ENCODE measurements at places on chromosomes 7 and 10.
A peak's percentile ranks its signal among the peaks of the same experiment; 100 is the strongest.

DNA sequence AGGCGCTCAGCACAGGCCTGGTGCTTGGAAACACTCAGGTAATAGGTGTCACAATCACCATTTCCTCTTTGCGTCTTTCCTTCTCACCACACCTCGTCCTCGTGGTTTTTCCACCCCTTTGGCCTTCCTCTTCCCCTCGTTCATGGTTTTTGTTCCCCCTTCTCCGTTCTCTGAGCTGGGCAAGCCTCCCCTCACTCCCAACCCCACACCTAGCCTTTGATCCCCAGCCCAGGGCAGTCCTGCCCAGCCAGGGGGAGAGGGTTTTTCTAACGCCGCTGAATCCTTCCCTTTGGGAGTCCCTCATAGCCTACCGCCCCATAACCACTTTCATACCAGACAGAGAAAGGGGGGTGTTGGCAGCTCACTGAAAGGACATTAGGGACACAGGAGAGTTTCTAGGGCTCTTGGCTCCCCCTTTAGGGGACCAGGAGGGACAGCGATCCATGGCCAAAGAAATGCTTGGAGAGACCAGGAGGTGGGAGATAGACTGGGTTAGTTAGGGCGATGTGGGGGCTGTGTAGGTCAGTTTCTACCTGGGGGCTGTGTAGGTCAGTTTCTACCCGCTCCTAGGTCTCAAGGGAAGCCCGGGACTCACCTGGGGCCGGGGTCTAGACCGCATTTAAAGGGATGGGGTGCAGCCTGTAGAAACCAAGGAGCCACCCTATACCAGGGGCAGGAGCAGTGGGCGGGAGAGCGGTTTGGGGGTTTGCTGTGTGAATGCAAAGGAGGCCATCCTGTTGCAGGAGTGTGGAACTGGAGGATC is 1.4 kb downstream of the EPHB4 start:
- peak; percentile 67 for DNase-seq

DNA sequence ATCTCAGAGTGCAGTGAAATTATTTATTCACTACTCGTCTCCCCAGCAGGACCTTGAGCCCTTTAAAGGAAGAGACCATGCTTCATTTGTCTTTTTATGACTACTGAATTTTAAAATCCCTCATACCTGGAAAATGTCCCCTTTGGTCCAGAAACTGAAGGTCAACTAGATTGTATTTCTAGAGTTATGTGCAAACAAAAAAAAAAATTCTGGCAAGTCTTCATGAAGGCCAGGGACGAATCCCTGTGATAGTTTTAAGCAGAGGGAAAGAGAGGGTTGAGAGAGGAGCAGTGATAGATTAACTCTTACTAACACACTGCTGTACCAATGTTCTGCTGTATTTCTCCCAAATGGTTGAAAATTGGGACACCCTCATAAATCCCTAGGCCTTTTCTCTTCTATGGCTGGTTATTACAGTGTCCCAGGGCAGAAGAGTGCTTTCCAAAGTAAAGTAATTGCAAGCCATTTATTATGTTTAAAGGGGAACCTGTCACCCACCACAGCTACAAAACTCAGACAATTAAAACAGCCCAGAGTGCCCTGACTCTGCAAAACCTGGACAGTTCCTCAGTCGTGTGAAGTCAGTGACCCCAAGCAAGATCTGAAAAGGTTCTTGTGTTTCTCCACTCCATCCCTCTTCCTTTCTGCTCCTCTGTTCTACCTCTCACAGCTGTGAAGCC is 182.8 kb upstream of the AOAH start:
- DNase-seq, result no peak

- DNase-seq, result peak; percentile 37
These were observed 87.1 kb downstream of the ITGA8 start for GRCh38 chr10:15632456-15633091.

- no peak for DNase-seq
These were observed 212.6 kb downstream of the PTPRN2 start for GRCh38 chr7:158375034-158375433.

DNA sequence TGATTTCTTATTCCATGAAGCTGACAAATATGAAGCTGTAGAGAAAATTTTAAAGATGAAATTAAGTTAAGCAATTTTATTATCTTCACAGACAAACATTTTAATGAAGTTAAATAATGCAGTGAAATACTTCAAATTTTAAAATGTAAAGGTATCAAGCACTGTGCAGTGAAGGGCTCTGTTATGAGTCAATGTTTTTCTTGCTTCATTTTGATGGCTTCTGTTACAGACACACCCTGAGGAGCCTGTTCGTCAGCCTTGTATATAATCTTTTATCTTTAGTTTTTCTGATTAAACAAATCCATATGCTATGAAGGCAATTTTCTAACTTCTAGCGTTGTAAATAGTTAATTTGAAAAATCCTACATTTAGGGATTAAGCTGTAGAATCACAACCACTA is 18.5 kb downstream of the VSTM2A start:
- no peak for DNase-seq

DNA sequence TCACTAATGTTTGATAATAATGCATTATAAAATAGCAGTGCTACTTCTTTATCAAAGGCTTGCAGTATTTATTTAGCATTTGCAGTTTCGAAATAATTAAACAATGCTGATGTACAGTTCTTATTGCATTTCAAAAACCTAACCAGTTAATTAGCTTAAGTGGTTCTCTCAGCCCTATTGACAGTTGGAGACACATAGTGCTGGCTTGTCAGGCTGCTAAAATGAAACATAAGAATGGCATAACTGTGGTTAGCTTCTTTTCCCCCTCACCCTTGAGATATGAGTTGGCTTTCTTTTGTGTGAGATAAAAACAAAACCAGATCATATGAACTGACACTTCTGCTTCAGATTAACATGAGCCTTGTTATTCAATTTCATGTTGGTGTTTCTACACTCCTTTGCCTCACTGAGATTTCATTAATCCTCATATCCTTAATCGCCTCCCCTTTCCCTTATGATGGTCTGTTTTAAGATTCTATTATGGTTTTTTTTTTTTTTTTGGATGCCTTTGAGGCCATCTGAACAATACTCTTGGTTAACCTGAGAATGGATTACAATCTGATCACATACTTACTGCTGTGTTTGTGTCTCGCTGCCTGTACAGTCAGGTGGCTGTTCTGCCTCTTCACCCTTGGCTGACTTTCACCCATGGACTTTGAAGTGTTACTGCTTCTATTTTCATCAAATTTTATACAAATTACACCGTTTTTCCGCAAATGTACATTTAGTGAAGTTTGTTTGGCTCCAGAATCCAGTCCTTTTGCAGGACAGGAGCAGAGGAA is 108.0 kb downstream of the SDK1 start:
- DNase-seq, result no peak

- no peak for DNase-seq
These were observed 136.2 kb downstream of the WDR11 start for GRCh38 chr10:120987359-120987758.

DNA sequence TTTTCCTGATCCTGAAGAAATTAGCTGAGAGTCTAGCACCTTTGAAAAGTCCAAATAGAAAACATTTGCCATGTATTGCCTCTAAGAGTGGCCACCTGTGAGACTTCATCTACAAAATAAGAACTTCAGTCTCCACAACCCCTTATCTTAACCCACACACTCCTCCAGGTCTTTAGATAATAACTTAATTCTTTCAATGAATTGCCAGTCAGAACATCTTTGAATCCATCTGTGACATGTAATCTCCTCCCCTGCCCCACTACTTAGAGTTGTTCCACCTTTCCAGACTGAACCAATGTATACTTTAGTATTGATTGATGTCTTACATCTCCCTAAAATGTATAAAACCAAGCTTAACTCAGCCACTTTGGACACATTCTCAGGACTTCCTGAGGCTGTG is 84.4 kb upstream of the FAM171A1 start:
- no peak for DNase-seq

GRCh38 chr7:159116581-159117339 is 27.9 kb downstream of the VIPR2 start:
- DNase-seq, result no peak

GRCh38 chr7:70298780-70299471 is 700.7 kb downstream of the AUTS2 start:
- DNase-seq, result no peak

- DNase-seq, result no peak
These were observed 735 bp downstream of the JCAD start for GRCh38 chr10:30058570-30059132.

- no peak for DNase-seq
These were observed 55.1 kb upstream of the ZPBP start for GRCh38 chr7:50147951-50148808.

DNA sequence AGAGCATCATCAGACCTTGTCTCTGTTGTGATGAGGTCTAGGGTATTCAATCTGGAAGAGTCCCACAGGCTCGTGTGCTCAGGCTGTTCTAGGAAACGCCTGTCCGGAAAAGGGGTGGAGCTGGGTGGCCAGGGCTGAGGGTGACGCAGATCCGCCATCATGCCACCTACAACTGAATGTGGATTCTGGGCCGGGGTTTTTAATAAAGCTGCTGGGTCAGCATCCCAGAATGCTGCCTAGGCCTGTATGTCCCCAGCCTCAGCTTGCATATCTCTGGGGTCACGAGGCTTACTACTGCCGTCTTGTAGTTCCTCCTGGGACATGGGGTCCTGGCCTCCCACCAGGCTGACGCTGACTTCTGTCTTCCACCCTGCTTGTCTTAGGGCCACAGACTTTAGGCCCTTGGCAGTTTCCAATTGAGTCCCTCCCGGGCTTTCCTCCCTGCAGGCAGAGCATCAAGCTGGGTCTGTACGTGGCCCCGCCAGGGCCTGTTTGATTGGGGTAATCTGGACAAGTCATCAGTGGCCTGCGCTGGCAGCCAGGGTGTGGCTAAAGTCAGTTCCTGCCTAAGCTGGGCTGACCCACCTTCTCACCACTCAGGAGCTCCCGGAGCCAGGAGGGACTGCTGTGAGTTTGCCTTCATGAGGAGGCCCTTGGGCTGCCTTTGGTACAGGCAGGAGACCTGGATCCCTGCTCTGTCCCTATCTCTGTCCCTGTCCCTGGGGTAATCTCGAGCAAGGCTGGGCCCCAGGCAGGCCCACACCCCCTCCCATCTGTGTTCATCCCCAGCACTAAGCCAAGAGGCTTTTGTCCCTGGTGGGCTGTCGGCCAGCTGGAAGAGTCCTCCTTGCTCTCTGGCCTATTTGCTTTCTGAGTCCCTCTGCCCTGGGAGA is 79.9 kb downstream of the ZMIZ1 start:
- DNase-seq, result no peak

- peak; percentile 83 for DNase-seq
These were observed 86.5 kb upstream of the GRB10 start for GRCh38 chr7:50869108-50869725.

GRCh38 chr7:15652776-15653290 is 33.6 kb downstream of the MEOX2 start:
- no peak for DNase-seq

DNA sequence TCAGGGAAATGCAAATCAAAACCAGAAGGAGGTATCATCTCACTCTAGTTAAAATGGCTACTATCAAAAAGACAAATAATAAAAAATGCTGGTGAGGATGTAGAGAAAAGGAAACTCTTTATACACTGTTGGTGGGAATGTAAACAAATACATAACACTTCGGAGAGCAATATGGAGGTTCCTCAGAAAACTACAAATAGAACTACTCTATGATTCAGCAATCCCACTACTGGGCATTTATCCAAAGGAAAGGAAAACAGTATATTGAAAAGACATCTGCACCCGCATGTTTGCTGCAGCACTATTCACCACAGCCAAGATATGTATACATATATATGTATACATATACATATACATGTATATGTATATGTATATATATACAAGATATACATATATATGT is 94.2 kb downstream of the C10orf90 start:
- peak; percentile 66 for DNase-seq

- peak; percentile 86 for DNase-seq
These were observed 8.5 kb downstream of the ITPRIP start for GRCh38 chr10:104329735-104330134.

DNA sequence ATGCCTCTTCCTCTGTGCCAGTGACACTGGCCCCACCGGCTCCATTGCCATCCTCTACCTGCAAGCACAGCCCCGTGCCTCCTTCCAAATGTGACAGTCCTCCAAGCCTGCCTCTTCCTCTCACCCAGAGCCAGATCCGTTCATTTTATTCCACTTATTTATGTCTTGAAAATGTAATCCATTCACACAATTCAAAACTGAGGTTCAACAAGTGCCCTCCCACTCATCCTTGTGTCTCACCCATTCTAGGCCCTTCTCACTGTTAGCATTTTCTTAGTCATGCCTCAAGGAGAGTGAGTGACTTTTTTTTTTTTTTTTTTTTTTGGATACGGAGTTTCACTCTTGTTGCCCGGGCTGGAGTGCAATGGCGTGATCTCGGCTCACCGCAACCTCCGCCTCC is 41.7 kb downstream of the FKBP6 start:
- DNase-seq, result no peak

DNA sequence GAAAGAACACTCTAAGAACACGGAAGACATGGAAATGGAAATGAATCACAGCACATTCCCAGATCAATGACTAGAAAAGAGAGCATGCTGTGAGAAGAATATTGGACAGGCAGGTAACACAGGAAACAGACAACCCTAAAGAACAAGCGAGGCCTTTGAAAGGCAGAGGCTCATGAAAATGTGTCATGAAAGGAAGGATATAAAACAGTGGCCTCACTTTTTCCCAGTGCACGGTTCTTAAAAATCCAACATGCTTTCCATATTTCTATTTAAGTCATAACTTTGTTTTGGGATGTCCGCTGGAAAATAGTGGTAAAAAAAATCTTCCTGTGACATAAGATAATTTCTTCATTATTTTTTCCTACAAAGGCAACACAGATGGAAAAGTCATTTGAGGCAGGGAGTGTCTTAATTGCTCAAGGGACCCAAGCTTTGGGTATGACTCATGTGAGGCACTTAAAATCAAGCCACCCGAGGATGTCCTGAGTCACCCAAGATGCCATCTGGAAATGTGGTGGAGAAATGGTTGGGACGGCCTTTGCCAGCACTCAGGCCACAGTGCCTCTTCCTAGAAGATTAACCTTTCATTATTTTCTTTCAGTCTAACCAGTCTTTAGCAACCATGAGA is 17.0 kb downstream of the ITIH5 start:
- DNase-seq, result no peak

DNA sequence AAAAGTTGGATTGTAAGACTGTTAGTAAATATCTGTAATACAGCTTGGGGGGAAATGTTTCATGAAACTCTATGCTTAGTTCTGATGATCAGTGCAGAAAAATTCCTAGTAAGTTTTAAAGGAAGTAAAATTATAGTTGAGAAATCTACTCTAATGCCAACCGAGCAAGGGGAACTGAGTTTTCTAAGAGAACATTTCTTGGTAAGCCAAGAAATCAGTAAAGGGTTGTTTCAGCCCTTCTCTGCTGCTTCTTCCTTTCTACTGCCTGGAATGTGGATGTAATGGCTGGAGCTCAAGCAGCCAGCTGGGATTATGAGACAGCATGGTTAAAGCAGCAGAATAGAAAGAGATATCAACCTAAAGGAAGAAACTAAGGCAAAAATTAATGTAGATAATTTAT is 15.9 kb upstream of the AKR1B1 start:
- no peak for DNase-seq

GRCh38 chr7:132777414-132777813 is 201.1 kb upstream of the PLXNA4 start:
- DNase-seq, result no peak

- DNase-seq, result peak; percentile 90
These were observed at the start of gene KBTBD2 for GRCh38 chr7:32891043-32891799. KBTBD2 (minus strand) TSS chr7:32891760; CDS start chr7:32879604, 12,156 bp downstream.
